Smooth muscle cell of bladder (primary cell): ENCODE measurements at places on chromosomes 1 and 21. TPM values are rescaled to one million over a fixed set of nuclear protein-coding genes. Genes with fewer than 3 reads are reported as not detected.

UTS2 gene
- not detected in 2 replicates for total RNA-seq

LAMC2 gene
- total RNA-seq = 8.5 and 12.5 TPM in 2 replicates

CA6 gene
- not detected in 2 replicates for total RNA-seq

PTPN7 gene
- not detected in 2 replicates for total RNA-seq

CACHD1 gene
- total RNA-seq = 3.7 and 4.1 TPM in 2 replicates
